ENCODE measurements at places on chromosomes 2 and 18.

- DNase-seq = no peak
These were observed 419 bp upstream of the GPR55 start for GRCh38 chr2:230925443-230925878.

- no peak for DNase-seq
These were observed 49.8 kb downstream of the PLEK start for GRCh38 chr2:68414876-68415275.

- DNase-seq = no peak
These were observed 120.1 kb upstream of the SLC39A10 start for GRCh38 chr2:195536906-195537305.

DNA sequence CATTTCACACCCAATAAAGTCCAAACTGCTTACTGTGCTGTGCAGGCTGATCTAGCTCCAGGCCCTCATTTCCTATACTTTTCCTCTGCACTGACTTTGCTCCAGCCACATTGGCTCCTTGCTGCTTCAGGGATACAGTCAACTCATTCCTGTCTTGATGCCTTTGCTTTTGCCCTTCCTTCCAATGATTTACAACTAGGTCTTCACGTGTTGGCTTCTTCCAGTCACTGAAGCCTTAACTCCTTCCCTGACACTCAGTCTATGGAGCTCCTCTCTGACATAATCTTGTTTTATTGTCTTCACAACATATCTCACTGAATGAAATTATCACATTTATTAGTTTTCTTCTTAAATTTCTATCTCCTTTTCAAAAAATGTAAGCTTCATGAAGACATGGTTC is 16.9 kb upstream of the C18orf32 start:
- DNase-seq = no peak

GRCh38 chr2:127829845-127830246 is 18.9 kb upstream of the WDR33 start:
- no peak for DNase-seq

- peak; percentile 39 for DNase-seq
These were observed 24.4 kb downstream of the PUM2 start for GRCh38 chr2:20326163-20326780.

GRCh38 chr2:60446413-60447267 is 106.8 kb downstream of the BCL11A start:
- DNase-seq = no peak

DNA sequence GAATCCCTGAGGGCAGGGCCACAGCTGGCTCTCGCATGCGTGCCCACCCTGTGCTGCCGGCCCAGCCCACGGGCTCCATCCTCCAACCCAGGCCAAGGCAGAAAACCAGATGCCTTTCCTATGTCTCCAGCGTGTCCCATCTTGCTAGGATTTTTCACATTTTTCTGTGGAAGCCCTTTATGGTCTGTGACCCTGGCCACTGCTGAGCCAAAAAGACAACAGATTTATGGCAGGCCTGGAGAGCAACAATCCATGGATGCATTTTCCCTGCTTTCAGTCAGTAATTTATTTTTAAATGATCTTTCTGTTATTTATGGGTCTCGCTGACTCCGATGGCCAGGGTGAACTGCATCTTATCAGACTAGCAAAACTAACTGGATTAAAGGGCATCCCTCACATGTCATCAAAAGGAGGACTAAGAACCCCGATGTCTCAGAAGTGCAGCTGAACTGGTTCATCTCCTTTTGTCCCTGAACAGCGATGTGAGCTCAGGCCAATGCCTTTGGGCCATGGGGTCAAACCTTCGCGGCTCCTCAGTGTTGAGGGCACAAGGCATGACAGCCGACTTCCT is 346.0 kb downstream of the CYRIA start:
- no peak for DNase-seq

GRCh38 chr2:9424447-9425164 is 1.2 kb downstream of the CPSF3 start:
- DNase-seq = no peak
